ENCODE measurements at places on chromosomes 3 and 15. TPM values are rescaled to one million over a fixed set of nuclear protein-coding genes. Genes with fewer than 3 reads are reported as not detected.
A peak's percentile ranks its signal among the peaks of the same experiment; 100 is the strongest.

- no peak overlapping the region for H3K4me3 ChIP-seq
- H3K27ac ChIP-seq = no peak overlapping the region
- no peak for DNase-seq
- no peaks in the 10 kb centered on the region for H3K27me3 ChIP-seq
- peaks cover 8% of the 10 kb centered on the region for H3K4me1 ChIP-seq
Measured at GRCh38 chr15:48578965-48579364, 66.5 kb downstream of the FBN1 start.

DNA sequence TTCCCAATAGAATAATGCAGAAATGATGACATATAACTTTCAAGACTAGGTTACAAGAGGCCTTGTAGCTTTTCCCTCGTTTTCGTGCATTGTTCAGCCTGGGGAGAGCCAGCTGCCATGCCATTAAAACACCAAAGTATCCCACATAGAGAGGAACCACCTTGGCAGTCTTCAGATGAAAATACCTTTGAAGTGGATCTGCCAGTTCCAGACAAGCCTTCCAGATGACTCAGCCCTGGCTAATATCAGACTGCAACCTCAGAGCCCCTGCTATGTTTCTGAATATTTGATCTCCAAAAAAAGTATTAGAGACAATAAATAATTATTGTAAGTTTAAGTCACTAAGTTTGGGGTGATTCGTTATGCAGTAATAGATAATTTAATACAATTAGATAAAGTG, 294.3 kb upstream of the GBE1 start:
- DNase-seq = no peak
- no peak overlapping the region for H3K27ac ChIP-seq
- no peaks in the 10 kb centered on the region for H3K36me3 ChIP-seq
- H3K4me3 ChIP-seq = no peak overlapping the region

TMCO5A gene
- total RNA-seq = not detected

GRCh38 chr3:197026481-197026866, 3.1 kb downstream of the MELTF start:
- no peak for DNase-seq
- H3K4me1 ChIP-seq = peaks cover 8% of the 10 kb centered on the region
- no peak overlapping the region for H3K4me3 ChIP-seq
- H3K36me3 ChIP-seq = no peaks in the 10 kb centered on the region

AADACL2 gene
- not detected for total RNA-seq

GRCh38 chr3:159685801-159686200, 302.8 kb upstream of the IL12A start:
- H3K36me3 ChIP-seq = no peaks in the 10 kb centered on the region
- no peaks in the 10 kb centered on the region for H3K4me1 ChIP-seq
- no peaks in the 10 kb centered on the region for H3K27me3 ChIP-seq
- no peak for DNase-seq

DNA sequence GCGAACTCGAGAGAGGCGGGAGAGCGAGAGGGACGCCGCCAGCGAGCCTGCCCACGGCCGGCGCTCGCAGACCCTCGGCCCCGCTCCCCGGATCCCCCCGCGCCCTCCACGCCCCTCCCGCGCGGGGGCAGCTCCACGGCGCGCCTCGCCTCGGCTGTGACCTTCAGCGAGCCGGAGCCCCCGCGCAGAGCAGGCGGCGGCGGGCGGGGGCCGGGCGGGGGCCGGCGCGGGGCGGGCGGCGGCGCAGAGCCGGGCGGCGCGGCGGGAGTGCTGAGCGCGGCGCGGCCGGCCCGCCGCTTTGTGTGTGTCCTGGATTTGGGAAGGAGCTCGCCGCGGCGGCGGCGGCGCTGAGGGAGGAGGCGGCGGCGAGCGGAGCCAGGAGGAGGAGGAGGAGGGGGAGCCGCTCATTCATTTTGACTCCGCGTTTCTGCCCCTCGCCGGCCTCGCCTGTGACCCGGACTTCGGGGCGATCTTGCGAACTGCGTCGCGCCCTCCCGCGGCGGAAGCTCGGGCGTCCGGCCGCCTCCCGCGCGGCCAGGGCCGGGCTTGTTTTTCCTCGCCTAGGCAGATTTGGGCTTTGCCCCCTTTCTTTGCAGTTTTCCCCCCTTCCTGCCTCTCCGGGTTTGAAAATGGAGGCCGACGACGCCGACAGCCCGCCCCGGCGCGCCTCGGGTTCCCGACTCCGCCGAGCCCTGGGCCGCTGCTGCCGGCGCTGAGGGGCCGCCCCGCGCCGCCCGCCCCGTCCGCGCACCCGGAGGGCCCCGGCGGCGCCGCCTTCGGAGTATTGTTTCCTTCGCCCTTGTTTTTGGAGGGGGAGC, 524 bp downstream of the IGF1R start:
- peak; percentile 93 for DNase-seq
- peak overlapping the region; percentile 84 for H3K4me3 ChIP-seq
- peak overlapping the region; percentile 89 for H3K27ac ChIP-seq
- peaks cover 40% of the 10 kb centered on the region for H3K4me1 ChIP-seq
- no peaks in the 10 kb centered on the region for H3K27me3 ChIP-seq

ZBED2 gene
- 0.06 TPM for total RNA-seq

VIPR1 gene
- 1.4 TPM for total RNA-seq

- no peak overlapping the region for H3K27ac ChIP-seq
- H3K4me1 ChIP-seq = no peaks in the 10 kb centered on the region
- H3K36me3 ChIP-seq = peaks cover 3% of the 10 kb centered on the region
- no peaks in the 10 kb centered on the region for H3K27me3 ChIP-seq
- H3K4me3 ChIP-seq = no peak overlapping the region
Measured at GRCh38 chr3:66237552-66237951, 16.8 kb downstream of the SLC25A26 start.

ACAN gene
- total RNA-seq = 0.34 TPM

DISP2 gene
- 0.06 TPM for total RNA-seq

DNA sequence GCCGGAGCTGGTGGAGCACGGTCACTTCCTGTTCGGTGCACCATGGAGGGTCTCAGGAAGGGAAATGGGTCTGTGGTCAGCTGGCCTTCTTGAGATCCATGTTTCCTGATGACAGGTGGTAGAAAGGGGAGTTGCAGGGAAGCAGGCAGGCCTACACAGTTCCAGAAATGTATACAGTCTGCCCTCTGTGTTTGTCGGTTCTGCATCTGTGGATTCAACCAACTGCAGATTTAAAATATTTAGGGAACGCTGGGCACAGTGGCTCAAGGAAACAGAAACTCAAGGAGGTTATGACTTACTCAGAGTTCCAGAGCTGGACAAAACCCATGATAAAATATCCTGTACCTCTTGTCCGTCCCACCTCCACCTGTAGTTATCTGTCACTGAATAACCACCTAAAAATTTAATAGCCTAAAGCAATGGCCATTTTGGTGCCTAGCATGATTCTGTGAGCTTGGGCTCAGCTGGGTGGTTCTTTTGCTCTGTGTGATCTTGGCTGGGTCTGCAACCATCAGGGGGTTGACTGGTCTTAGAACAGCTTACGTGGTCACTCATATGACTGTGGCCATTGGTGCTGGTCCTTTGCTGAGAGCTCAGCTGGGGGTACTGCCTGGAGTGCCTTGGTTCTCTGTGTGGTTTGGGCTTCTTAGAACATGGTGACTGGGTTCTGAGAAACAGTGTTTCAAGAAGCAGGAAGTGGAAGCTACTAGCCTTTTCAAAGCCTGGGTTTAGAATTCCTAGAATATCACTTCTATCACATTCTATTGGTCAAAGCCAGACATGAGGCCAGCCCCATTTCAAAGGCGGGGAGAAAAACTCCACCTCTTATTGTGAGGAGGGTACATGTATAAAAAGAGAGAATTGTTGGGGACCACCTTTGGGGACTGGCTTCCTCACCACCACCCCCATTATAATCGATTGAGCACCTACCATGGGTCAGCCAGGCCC, 239.7 kb upstream of the BHLHE40 start:
- DNase-seq = no peak
- no peak overlapping the region for H3K27ac ChIP-seq
- H3K4me1 ChIP-seq = no peaks in the 10 kb centered on the region
- H3K27me3 ChIP-seq = no peaks in the 10 kb centered on the region

MAGEL2 gene
- 2.5 TPM for total RNA-seq

OR5H15 gene
- not detected for total RNA-seq

CHRNA5 gene
- 46.9 TPM for total RNA-seq

DGKG gene
- 0.37 TPM for total RNA-seq

SLC2A2 gene
- total RNA-seq = not detected

PPIB gene
- 137 TPM for total RNA-seq

DNA sequence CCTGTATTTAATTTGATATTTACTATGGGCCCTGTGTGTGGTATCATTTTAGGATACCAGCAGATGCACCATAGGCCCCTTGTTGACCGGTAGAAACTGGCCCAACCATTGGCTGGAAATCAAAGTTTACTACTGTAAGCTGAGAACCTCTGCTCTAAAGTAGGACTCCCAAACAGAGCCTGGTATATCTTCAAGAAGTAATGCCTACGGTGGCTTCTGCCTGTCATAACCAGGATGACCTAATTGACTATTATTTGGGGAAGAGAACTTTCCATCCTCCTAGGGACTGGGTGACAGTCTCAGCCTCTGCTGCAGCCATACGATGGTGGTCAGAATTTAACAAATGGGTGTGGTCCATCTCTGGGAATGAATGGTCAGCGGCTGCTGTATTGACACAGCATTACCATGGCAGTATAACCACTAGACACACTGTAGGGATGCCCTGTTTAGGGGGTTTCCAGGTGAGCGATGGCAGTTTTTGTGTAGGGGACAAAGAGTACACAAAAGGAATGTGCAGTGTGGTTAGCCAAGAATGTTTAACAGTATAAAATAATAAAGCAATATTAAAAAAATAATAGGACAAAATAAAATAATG, 37.3 kb downstream of the RARB start:
- no peak for DNase-seq
- H3K27ac ChIP-seq = no peak overlapping the region

SLC9A9 gene
- total RNA-seq = 0.22 TPM

SPINT1 gene
- 13.7 TPM for total RNA-seq

DNA sequence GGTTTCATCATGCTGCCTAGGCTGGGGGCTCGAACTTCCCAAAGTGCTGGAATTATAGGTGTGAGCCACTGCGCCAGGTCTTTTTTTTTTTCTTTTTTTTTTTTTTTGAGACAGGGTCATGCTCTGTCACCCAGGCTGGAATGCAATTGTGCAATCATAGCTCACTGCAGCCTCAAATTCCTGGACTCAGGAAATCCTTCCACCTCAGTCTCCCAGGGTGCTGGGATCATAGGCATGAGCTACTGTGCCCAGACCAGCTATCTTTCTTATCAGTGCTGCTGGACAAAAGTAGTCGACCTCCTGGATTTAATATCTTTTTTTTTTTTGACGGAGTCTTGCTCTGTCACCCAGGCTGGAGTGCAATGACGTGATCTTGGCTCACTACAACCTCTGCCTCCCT, 60.8 kb downstream of the TFDP2 start:
- no peaks in the 10 kb centered on the region for H3K36me3 ChIP-seq
- no peaks in the 10 kb centered on the region for H3K4me1 ChIP-seq
- H3K4me3 ChIP-seq = no peak overlapping the region
- DNase-seq = no peak

GRCh38 chr15:51183076-51183475, 88.4 kb upstream of the TNFAIP8L3 start:
- H3K27ac ChIP-seq = no peak overlapping the region
- no peak overlapping the region for H3K4me3 ChIP-seq
- H3K27me3 ChIP-seq = no peaks in the 10 kb centered on the region
- DNase-seq = no peak

- no peaks in the 10 kb centered on the region for H3K27me3 ChIP-seq
- no peak for DNase-seq
- H3K4me3 ChIP-seq = peak overlapping the region; percentile 0
- H3K27ac ChIP-seq = peak overlapping the region; percentile 49
Measured at GRCh38 chr15:92907229-92907628, 7.1 kb downstream of the CHD2 start.

DNA sequence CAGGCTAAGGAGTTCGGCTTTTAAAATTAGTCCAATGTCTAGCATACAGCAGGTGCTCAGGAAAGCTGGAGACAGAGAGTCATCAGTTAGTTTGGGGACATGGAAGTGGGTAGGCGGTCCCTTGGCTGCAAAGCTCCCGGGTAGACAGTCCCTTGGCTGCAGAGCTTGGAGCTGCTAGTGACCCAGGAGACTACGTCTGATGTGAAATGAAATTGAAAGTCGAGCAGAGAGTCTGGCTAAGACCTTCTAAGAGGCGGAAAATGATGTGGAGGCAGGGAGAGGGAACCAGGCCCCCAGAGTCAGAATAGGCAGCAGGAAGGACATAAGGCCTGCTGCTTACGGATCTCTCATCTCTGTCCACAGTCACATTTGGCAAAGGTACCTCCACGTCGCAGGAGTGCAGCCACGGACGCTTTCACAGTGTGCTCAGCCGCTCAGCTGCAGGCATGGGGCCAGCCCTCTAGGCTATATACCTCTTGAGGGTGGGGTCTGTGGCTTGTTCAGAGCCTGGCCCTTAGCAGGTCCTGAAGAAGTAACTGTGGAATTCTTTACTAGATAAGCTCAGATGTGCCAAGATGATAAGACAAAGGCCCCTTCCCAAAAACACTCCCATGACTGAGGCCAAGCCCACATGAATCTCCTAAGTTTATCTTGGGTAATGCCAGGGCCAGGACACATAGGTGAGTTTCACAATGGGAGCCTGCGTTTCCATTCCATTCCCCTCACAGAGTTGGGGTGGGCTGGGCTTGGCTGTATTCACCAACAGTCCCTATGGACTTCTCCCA, 131.7 kb downstream of the XXYLT1 start:
- no peaks in the 10 kb centered on the region for H3K36me3 ChIP-seq
- H3K4me3 ChIP-seq = no peak overlapping the region
- no peak for DNase-seq
- H3K4me1 ChIP-seq = no peaks in the 10 kb centered on the region
- H3K27me3 ChIP-seq = no peaks in the 10 kb centered on the region
- no peak overlapping the region for H3K27ac ChIP-seq

- H3K4me3 ChIP-seq = no peak overlapping the region
- no peak overlapping the region for H3K27ac ChIP-seq
- H3K36me3 ChIP-seq = no peaks in the 10 kb centered on the region
- no peaks in the 10 kb centered on the region for H3K27me3 ChIP-seq
- DNase-seq = peak; percentile 18
Measured at GRCh38 chr3:13850161-13850945, 29.5 kb downstream of the WNT7A start.

DNA sequence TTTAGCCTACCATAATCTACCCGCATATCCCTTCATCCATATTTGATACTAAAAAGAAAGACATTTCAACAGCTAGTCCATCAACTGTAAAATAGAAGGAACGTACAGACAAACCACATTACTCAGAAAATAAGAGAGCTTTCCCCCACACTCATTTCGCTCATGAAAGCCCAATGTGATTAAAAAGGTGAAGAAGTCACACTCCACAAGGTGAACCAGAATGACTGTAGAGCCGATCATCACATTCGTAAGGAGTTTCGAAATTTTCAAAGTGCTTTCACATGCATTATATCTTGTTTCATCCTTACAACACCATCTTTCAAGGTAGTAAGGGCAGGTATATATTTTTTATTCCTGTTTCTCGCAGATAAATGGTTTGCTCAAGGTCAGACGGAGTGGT, 225.3 kb downstream of the FOXP1 start:
- DNase-seq = no peak
- no peaks in the 10 kb centered on the region for H3K36me3 ChIP-seq
- no peaks in the 10 kb centered on the region for H3K27me3 ChIP-seq
- H3K27ac ChIP-seq = no peak overlapping the region

GRCh38 chr15:36814105-36814504, 234.7 kb downstream of the CDIN1 start:
- no peaks in the 10 kb centered on the region for H3K27me3 ChIP-seq
- no peak overlapping the region for H3K4me3 ChIP-seq
- H3K36me3 ChIP-seq = no peaks in the 10 kb centered on the region
- H3K4me1 ChIP-seq = peaks cover under 1% of the 10 kb centered on the region
